Vagina (tissue), 2 donors: ENCODE measurements at places on chromosomes 11 and 22. TPM values are rescaled to one million over a fixed set of nuclear protein-coding genes. Genes with fewer than 3 reads are reported as not detected.

DNA sequence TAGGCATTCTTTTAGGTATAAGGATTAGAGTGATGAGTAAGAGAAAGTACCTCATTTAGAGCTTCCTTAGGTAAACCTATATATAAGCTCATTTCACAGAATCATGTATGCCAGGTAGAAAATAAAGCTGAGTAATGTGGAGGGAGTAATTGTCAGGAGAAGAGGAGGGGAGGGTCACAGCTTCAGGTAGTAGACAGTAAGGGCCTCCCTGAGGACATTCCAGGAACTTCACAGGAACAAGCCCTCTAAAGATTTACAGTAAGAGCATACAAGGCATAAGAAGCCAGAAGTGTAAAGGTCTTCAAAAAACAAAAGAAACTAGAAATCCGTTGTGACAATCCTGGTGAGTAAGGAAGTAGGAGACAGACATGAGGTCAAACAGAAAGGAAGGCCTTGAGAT, 57.6 kb downstream of the USP47 start:
- H3K4me3 ChIP-seq: no peak overlapping the region
- DNase-seq: no peak
- no peaks in the 10 kb centered on the region for H3K4me1 ChIP-seq
- H3K27me3 ChIP-seq: no peaks in the 10 kb centered on the region
- no peaks in the 10 kb centered on the region for H3K36me3 ChIP-seq

- H3K4me1 ChIP-seq: peaks cover 40% of the 10 kb centered on the region
- no peaks in the 10 kb centered on the region for H3K36me3 ChIP-seq
- H3K4me3 ChIP-seq: no peak overlapping the region
- no peak for DNase-seq
- H3K27me3 ChIP-seq: no peaks in the 10 kb centered on the region
- no peak overlapping the region for H3K27ac ChIP-seq
Measured at GRCh38 chr22:23230348-23231068, 50.2 kb downstream of the BCR start.

The TMPRSS6 gene
- total RNA-seq: not detected

The DEFB131B gene
- total RNA-seq: not detected
